Activated T-cell treated with anti-CD3 and anti-CD28 coated beads for 24 hours (primary cell): ENCODE measurements at places on chromosomes 13 and 19.

DNA sequence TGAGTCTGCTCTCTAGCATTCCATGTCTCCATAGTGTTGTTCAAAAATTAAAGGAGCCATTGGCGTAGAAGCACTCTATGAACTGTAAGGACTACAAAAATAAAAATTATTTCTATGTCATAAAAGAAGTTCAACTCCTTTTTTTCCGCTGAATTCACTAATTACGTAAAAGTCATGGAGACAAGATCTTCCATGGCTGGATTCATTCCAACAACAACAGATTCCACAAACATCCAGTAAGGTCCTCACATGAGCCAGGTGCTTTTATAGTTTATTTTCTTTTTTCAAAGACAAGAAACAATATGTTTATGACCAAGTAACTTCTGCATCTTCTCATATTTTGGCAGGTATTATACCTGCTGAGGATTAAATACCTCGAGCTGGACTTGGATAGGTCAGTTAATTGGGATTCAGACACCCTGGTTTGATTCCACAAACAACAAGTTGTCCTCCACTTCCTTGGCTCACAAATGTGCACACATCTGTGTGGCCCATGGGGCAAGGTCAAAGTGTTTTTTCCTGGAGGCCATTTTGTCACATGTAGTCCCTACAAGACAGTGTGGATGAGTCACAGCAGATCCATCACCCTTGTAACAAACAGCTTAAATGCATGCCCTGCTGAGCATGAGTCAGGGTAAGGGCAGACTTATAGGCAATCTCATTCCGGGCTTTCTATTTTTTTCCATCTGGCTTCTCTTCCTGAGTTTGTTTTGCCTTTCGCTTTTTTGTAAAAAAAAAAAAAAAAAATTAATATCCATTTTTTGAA, 475.6 kb downstream of the COG6 start:
- DNase-seq, result no peak

DNA sequence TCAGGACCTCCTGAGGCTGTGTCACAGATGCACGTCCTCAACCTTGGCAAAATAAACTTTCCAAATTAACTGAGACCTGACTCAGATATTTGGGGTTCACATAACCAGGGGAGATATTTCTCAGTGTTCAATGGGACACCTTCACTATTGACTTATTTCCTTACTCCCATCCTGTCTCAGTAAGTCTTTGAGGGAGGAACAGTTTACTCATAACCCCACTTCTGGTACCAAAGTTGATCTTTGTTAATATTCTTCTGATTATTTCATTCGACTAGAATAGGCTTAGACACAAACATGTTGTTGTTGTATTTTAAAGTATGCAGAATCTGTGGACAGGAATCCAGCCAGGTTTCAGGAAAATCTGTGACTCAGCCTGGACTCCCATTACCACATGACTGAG, 34.6 kb upstream of the CHST8 start:
- no peak for DNase-seq

DNA sequence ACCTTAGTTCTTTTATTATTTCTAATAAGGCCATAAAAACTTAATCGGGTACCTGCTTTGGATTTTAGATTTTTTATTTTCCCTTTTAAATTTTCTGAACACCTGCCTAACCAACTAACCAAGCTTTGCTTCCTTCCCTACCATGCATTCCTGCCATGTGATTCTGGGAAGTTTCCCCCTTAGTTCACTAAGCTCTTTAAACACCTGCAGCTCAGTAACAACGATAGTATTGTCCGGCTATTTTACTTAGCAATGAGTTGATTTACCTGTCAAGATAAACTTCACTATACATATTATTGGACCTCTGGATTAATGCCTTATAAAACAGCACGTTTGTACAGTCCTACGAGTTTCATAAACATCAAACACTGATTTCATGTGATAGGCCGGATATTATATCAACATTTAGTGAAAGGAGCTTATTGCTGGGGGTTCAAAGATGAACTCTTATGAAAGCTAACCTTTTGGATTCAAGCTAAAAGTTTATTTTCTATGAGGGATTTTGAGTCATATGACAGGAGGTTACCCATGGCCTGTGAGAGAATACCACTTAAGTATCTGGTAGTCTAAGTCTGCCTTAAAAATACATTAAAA, 81.0 kb upstream of the STARD13 start:
- DNase-seq, result no peak

GRCh38 chr19:38769635-38770211, 3.6 kb downstream of the LGALS7 start:
- DNase-seq, result peak; percentile 78
